ENCODE measurements at places on chromosomes 1 and 21.

DNA sequence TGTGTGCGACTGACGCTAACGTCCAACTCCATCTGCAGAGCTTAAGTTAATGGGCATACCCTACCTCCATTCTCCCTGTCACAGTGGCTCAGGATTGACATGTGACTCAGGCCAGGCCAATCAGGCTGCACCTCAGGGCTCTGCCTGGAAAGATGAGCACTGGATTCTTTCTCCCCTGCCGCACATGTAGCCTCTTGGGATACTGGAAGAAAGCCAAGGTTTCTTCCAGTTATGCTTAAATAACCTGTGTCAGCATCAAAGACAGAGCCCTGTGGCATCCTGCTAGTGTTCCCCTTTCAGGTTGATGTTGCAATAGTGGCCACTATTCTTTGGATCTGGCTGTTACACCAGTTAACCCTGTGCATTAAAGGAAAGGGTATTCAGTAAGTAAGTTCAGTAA, 55.0 kb upstream of the SYT6 start:
- DNase-seq = no peak

DNA sequence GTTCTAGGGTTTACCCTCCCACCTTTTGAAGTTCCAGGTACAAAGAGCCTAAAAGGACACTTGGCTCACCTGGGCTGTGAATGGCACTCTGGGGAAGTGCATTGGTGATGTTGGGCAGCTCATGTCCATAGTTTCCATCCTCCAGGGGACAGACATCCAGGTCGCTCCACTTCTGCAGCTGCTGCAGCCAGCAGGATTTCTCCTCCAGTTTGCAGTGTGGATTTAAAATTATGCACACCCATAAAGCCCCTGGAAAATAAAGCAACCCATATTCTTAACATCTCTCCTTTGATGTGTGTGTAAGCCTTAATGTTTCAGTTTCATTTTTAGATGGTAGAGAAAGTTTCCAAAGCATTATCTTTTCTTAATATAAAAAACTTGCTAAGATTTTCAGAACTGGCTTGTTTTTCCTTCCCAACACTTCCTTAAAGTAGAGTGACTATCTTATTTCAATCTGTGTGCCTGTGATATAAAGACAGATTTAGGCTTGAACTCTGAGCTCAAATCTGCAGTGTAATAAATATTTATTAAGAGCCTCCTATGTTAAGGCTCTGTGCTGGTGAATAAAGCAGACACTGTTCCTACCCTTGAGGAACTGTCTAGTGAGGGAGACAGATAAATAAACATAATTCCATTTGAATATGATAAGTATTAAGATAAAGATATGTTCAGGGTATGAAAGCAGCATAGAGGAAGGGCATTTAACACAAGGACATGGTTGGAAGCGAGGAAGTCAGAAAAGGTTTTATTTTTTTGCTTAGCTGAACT, 39.1 kb downstream of the UROD start:
- peak; percentile 28 for DNase-seq

DNA sequence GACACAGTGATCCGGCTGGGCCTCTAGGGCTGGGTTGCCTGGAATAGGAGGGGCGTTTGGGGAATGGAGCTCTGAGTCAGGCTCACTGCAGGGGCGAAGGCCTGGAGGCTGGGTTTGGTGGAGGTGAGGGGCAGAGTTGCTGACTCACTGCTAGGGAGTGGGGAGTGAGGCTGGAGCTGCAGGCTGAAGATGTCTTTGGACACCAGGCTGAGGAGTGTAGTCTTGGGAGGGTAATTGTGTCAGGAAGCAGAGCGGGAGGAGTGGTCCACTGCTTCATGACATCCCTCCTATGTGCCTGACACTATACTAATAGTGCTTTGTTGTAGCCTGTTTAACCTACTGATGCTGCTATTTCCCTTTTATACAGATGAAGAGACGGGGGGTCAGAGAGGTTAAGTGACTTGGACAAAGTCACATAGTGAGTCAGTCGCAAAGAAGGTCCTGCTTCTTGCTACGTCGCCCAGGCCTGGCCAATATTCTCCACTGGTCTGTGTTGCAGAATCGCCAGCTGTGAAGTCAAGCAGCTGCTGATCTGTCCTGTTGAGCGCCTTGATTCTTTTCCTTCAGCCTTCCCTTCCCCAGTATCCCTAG, 13.6 kb downstream of the ACTL8 start:
- no peak for DNase-seq

- DNase-seq = peak; percentile 31
These were observed at the start of gene HMCN1 for GRCh38 chr1:185733818-185734735. Gene HMCN1 (plus strand): TSS chr1:185734391. CDS start chr1:185734780, 389 bp downstream.

GRCh38 chr1:109444346-109444745, 18.1 kb upstream of the PSMA5 start:
- DNase-seq = no peak

GRCh38 chr1:208652296-208653160, 408.3 kb upstream of the PLXNA2 start:
- DNase-seq = peak; percentile 36

DNA sequence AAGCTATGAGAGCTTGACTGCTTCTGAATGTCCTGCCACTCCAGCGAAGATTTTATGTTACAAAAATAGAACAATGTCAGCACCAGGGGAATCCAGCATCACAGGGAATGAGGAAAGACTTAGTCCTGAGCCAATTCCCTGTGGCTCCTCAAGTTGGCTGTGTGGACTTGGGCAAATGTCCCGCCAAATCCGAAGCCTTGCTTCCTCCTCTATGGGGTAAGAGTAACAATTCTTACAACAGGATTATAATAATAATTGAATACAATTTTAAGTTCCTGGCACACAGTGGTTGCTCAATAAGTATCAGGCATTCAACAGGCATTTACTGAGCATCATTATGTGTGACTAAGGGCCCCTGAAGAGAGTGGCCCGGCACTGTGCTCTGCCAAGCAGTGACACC, 44.4 kb downstream of the STPG1 start:
- no peak for DNase-seq

- peak; percentile 40 for DNase-seq
These were observed 6.1 kb upstream of the RNF223 start for GRCh38 chr1:1080122-1080757.

DNA sequence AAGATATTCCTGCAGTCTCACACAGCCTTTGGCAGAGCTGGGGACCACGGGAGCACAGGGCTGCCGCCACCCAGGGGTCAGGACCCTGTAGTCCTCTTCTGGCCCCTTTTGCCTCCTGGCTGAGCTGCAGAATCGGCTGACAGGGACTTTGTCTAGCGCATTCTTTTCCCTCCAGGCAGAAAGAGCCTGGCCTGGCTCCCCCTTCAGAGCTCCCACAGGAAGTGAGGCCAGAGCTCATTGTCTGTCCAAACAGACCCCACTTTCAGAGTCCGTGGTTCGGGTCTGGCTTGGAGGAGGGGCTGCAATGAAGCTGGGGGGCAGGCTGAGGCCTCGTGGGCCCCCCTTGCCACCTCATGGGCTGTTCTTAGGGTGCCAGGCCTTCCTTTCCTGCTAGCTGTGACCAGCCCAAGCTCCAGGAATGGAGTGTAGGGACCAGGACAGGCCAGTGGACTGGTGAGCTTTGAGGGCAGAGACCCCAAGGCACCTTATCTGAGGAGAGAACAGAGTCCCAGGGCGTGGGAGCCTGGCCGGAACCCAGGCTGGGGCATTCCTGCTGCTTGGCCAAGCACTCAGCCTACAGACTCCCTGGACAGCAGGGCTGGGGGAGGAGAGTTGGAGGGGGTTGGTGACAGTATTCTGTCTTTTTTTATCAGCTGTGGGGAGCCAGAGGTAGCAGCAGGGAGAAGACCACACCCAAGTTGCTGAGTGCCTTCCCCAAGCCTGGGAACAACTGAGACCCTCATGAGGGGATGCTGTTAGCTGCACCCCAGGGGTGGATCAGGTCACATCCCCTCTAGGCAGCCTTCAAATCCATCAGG, 4.7 kb downstream of the CELSR2 start:
- DNase-seq = no peak

DNA sequence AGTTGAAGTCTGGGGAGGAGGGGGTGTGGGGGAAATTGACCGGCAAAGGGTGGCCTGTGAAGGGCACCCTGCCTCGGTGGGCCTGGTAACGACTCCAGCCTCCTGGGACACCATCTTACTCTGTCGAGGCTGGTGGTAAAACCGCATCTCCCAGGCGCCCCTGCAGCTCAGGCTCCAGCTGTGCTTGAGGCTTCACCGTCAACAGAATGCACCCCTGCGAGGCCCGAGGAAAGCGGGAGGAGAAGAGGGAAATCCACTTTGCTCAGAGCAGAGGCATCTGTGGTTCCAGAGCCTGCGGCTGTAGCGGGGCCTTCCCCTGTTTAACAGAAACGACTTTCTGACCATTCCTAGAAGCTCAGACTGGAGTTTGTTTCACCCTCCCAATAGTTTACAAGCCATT, 165.6 kb downstream of the NPHP4 start:
- no peak for DNase-seq

DNA sequence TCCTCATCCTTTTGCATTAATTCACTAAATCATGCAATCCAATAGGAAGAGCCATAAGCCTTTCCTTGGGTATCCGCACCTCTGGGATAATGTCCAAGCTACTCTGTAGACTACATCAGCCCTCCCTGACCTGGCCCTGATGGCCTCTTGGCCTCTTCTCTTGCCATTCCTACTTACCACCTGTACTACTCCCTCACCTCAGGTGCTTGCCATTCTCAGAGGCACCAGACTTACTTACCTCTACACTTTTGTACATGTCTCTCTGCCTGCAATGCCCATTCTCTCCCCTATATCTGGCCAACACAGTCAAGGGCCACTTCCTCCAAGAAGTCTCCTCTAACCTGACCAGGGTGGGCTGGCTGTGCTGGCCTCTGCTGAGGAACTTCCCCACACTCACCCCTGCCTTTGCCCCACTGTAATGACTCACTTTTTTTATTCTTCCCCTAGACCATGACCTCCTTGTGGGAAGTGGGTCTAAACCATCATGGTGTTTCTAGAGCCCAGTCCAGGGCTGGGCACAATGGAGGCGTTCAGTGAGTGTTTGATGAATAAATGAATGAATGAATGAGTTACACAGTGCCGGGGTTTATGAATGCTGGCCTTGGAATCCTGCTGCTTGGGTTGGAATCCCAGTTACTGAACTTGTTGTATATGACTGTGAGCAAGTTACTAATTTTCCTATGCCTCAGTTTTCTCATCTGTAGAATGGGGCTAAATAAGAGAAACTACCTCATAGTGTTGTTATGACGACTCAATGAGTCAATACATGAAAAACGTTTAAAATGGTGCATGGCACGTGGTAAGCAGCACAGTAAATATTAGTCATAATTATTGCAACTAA, 179.8 kb downstream of the FOXD2 start:
- DNase-seq = no peak

- no peak for DNase-seq
These were observed 6.2 kb downstream of the SLC6A9 start for GRCh38 chr1:44024903-44025525.

GRCh38 chr21:37176716-37177115, 90.4 kb downstream of the VPS26C start:
- DNase-seq = no peak

- DNase-seq = no peak
These were observed 83.1 kb upstream of the DAB1 start for GRCh38 chr1:57506941-57507340.

GRCh38 chr1:15440357-15440756, 2.1 kb downstream of the CTRC start:
- DNase-seq = no peak

GRCh38 chr1:82562448-82562847, 761.7 kb downstream of the ADGRL2 start:
- DNase-seq = no peak

- no peak for DNase-seq
These were observed 104.9 kb upstream of the EDN2 start for GRCh38 chr1:41589395-41589794.

DNA sequence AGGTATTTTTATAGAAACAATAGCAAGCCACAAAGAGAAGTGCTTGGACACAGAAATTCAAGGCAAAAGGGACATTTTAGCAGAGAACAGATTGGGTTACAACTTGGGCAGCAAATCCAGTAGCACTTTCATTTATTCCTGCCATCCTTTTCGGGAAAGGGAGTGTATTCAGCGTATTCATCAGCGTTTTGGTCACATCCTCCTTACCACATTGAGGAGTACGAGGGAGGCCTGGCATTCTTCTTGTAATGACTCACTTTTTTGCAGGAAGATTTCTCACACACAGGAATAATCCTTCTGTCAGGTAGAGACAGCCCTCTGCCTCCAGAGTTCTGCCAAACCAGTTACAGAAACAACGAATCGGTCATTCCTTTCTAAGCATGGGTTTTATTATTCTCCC, 18.1 kb upstream of the FAM78B start:
- DNase-seq = no peak

- DNase-seq = no peak
These were observed 678.7 kb downstream of the MATN1 start for GRCh38 chr1:30044656-30045144.

DNA sequence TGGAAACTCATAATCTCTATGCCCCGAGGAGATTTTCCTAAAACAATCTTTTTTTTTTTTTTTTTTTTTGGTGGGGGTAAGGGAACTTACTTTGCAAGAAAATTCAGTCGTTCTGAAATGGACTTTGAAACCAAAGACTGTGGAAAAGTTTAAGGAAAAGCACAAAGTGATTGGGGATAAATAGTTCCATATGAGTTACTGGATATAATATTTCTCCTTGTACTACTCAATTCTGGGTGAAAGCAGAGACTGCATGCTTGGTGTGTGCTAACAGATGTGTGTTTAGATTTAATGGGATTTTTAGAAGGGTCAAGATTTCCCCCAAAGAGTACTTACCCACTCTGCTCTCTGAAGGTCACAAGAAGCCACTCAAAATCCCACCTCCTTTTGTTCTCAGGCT, 204.9 kb upstream of the USP24 start:
- no peak for DNase-seq

GRCh38 chr1:44060830-44061267, 29.6 kb upstream of the SLC6A9 start:
- no peak for DNase-seq

DNA sequence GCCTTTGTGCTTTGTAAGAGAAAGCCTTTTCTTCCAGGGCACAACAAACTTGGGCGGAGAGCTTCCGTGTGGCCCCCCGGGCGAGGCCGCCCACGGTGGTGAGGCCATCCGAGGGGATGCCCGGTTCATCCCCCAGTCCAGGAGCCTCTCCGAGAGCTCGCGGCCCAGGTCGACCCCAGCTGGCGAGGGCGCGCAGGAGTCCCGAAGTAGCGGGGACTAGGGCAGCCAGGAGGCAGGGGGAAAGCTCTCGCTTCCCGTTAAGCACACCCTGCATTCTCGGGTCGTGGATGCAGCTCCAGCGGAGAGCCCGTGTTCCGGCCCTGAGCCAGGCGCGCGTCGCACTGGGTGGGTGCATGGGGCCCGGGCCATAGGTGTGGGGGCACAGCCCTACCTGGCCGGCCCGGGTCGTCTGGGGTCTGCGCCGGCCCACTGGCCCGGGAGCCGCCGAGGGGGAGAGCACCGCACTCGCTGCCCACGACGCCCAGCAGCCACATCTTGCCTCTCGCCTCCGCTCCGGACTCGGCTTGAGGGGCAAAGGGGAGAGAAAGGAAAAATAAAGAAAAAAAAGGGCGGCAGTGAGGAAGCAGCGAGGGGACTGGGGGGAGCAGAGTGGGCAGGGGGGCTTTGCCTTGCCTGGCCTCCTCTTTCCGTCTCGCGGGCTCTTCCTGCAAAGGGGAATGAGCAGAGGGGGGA, 1.8 kb downstream of the RNF220 start:
- no peak for DNase-seq

GRCh38 chr1:184615301-184615700, 139.4 kb downstream of the EDEM3 start:
- DNase-seq = no peak

- no peak for DNase-seq
These were observed 196.3 kb upstream of the LMO4 start for GRCh38 chr1:87132284-87132870.

GRCh38 chr1:32891241-32891570, 4.9 kb downstream of the HPCA start:
- DNase-seq = no peak

GRCh38 chr1:168146160-168146539, 9.4 kb upstream of the GPR161 start:
- no peak for DNase-seq

GRCh38 chr21:34974162-34974981, 74.7 kb downstream of the RUNX1 start:
- DNase-seq = peak; percentile 66
